Vagina (tissue), 2 donors: ENCODE measurements at places on chromosomes 6 and 20.

DNA sequence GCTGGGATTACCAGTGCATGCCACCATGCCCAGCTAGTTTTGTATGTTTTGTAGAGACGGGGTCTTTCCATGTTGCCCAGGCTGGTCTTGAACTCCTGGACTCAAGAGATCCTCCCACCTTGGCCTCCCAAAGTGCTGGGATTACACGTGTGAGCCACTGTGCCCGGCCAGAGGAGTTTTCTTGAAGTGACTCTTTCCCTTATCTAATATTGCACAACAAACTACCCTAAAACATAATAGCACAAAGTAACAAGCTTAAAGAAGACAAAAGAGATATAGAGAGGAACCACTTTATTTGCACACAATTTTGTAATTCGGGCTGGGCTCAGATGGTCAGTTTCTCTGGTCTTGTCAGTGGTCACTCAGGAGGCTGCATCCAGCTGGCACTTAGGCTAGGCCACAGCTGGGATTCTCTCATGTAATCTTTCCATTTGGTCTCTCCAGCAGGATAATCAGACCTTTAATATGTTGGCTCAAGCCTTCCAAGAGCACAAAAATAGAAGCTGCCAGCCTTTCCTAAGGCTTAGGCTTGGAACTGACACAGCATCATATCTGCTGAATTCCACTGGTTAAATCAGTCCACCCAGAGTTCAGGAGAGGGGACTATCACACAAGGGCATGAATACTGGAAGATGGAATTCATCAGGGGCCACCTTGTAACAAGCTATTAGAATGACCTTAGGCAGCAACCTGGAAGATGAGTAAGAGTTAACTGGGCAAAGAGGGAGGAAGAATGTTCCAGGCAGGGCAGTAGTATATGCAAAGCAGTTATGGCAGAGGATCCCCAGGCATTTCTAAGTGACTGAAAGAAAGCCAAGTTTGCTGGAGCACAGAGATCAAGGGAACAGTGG lies 56.7 kb upstream of the PNRC1 start:
- H3K36me3 ChIP-seq, result no peaks in the 10 kb centered on the region
- H3K4me3 ChIP-seq, result no peak overlapping the region
- H3K4me1 ChIP-seq, result peaks cover 44% of the 10 kb centered on the region
- no peaks in the 10 kb centered on the region for H3K27me3 ChIP-seq
- H3K27ac ChIP-seq, result peak overlapping the region; percentile 51

DNA sequence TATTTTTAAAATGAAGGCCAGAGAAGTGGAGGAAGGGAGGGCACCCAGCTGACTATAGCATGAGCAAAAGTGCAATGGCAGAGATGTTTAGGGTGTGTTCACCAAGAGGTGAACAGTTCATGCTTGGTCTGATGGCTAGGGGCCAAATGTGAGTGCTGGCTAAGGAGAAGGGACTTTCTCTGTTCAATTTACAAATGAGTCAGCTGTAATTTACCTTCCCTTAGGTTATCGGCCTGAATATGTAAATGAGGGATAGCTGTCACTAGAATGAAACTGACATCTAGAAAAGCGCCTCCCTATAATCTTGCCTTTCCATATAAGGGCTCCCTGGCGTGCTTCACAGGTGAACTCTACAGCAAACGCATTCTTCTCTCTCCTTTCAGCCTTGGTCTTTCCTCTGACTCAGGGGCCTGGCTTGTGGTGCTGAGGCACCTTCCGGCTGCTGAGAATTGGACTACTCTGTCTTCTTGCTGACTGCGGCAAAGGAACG lies 114.7 kb upstream of the BACH2 start:
- H3K36me3 ChIP-seq, result no peaks in the 10 kb centered on the region
- H3K27me3 ChIP-seq, result no peaks in the 10 kb centered on the region
- no peak overlapping the region for H3K4me3 ChIP-seq
- H3K27ac ChIP-seq, result no peak overlapping the region

GRCh38 chr6:1001655-1002349 lies 308.9 kb upstream of the EXOC2 start:
- H3K27me3 ChIP-seq, result no peaks in the 10 kb centered on the region
- no peak for DNase-seq
- H3K36me3 ChIP-seq, result no peaks in the 10 kb centered on the region
- no peak overlapping the region for H3K27ac ChIP-seq
- no peak overlapping the region for H3K4me3 ChIP-seq

GRCh38 chr6:1617466-1618310 lies 8.0 kb downstream of the FOXC1 start:
- no peak overlapping the region for H3K4me3 ChIP-seq
- peaks cover 18% of the 10 kb centered on the region for H3K27me3 ChIP-seq
- H3K36me3 ChIP-seq, result no peaks in the 10 kb centered on the region
- no peak overlapping the region for H3K27ac ChIP-seq

DNA sequence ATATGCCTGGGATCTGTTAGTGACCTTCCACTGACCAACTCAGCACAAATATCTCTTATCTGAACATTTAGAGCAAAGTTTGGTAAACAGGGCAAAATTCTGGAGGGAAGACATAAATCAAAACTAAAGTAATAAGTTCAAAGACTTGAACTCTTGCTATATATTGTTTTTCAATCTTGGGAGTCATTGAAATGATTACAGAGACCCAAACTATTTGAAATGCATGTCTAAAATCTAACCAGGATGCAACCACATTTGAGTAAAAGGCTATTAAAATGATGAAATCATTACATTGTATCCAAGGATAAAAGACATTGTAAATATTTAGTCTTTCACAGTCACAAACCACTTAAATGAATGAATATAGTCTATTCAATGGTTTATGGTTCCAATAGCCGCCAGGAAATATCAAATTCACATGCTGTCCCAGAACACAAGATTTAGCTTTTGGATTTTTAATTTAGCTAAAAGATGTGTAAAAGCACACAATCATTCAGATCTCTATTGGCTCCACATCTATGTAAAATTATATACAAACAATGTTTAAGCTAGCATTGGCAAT lies 256.6 kb upstream of the EPHA7 start:
- no peak overlapping the region for H3K4me3 ChIP-seq
- no peaks in the 10 kb centered on the region for H3K36me3 ChIP-seq
- no peak for DNase-seq

- no peaks in the 10 kb centered on the region for H3K36me3 ChIP-seq
- no peaks in the 10 kb centered on the region for H3K4me1 ChIP-seq
- H3K27ac ChIP-seq, result no peak overlapping the region
Observed at GRCh38 chr6:28003059-28003458, 46.0 kb downstream of the OR2B6 start.

GRCh38 chr6:108501559-108501958 lies 59.2 kb upstream of the FOXO3 start:
- H3K27ac ChIP-seq, result no peak overlapping the region
- H3K36me3 ChIP-seq, result no peaks in the 10 kb centered on the region
- H3K27me3 ChIP-seq, result no peaks in the 10 kb centered on the region

DNA sequence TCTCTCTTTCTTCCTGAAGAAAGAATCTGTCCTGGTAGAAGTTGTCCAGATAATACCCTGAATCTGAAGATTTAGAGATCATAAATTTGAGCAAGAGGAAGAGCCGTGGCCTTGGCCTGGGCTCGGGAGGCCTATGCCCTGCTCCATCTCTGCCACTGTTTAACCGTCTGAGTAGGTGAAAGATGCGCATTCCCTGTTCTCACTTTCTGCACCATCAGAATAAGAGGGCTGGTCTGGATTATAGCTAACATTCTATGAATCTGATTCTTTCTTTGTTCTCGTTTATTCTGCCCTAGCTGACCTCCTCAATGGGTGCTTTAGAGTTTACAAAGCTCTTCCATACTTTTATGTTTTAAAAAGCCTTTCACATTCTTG lies 51.3 kb downstream of the ELOVL4 start:
- H3K27me3 ChIP-seq, result no peaks in the 10 kb centered on the region
- H3K36me3 ChIP-seq, result no peaks in the 10 kb centered on the region
- no peak for DNase-seq
- H3K4me1 ChIP-seq, result peaks cover 5% of the 10 kb centered on the region

DNA sequence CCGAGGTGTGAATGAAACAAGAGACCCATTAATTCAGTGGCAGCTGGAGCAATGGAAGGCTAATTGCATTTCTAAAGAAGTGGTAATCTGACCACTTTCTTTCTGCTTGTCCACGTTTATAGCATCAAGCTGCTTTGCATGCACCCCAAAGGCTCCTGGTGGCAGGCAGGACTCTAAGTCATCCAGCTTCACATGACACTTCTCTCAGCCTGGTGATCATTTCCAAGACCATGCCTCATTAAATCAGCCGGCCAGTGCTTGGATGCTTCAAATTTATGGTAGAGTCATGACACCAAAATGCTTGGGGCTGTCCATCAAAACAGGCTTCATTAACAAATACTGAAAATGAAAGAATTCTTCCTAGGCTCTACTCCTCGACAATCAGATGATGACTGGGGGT lies 614.9 kb downstream of the DOK5 start:
- H3K4me3 ChIP-seq, result no peak overlapping the region
- no peaks in the 10 kb centered on the region for H3K27me3 ChIP-seq
- H3K36me3 ChIP-seq, result no peaks in the 10 kb centered on the region

GRCh38 chr6:15023448-15023847 lies 222.4 kb upstream of the JARID2 start:
- no peaks in the 10 kb centered on the region for H3K4me1 ChIP-seq
- H3K36me3 ChIP-seq, result no peaks in the 10 kb centered on the region
- H3K27ac ChIP-seq, result no peak overlapping the region
- no peak for DNase-seq
- no peaks in the 10 kb centered on the region for H3K27me3 ChIP-seq

DNA sequence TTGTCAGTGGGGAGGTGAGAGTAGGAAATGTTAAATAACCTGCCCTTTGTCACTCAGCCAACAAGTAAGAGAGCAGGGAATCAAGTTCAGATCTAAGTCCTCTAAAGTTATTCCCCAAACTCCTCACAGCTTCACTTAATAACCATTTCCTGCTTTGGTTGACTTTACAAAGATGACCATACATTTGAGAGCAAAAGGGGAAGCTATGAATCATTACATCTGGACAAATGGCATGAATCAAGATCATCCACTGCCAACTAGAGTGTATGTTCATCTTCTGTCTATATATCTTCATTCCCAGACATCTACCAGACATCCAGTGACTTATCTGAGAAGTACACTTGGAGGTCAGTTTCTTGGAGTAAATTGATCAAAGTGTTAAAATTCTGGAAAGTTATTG lies 15.1 kb upstream of the HIVEP2 start:
- no peaks in the 10 kb centered on the region for H3K36me3 ChIP-seq
- no peak overlapping the region for H3K4me3 ChIP-seq
- no peak overlapping the region for H3K27ac ChIP-seq
- H3K27me3 ChIP-seq, result no peaks in the 10 kb centered on the region
- DNase-seq, result no peak
- no peaks in the 10 kb centered on the region for H3K4me1 ChIP-seq

- H3K4me1 ChIP-seq, result peaks cover 22% of the 10 kb centered on the region
- H3K36me3 ChIP-seq, result no peaks in the 10 kb centered on the region
- no peak for DNase-seq
- peak overlapping the region; percentile 95 for H3K27ac ChIP-seq
- H3K27me3 ChIP-seq, result no peaks in the 10 kb centered on the region
- peak overlapping the region; percentile 74 for H3K4me3 ChIP-seq
Observed at GRCh38 chr6:148747145-148747470, 278 bp downstream of the UST start.

DNA sequence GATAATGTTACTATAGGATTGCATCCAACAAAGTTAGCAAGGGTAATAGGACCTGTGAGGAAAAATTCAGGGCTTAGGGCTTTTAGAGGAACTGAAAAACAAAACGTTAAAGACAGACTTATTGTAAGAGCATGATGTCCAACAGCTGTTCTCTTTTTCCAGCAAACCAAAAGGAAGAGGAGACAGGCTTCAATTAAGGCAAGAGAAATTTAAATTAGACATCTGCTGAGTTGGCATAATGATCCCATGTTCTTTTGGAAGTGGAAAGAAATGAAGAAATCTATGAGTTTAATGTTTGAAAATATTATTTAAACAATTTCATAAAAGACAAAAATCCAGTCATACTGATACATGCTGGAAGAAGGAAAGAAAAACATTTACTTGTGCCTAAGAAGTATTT lies 95.7 kb upstream of the HMGCLL1 start:
- no peak overlapping the region for H3K27ac ChIP-seq
- H3K36me3 ChIP-seq, result no peaks in the 10 kb centered on the region
- no peak overlapping the region for H3K4me3 ChIP-seq
- no peaks in the 10 kb centered on the region for H3K27me3 ChIP-seq

- H3K27ac ChIP-seq, result no peak overlapping the region
- DNase-seq, result peak; percentile 62
- no peak overlapping the region for H3K4me3 ChIP-seq
- no peaks in the 10 kb centered on the region for H3K36me3 ChIP-seq
Observed at GRCh38 chr20:53944796-53945195, 125.6 kb downstream of the BCAS1 start.

DNA sequence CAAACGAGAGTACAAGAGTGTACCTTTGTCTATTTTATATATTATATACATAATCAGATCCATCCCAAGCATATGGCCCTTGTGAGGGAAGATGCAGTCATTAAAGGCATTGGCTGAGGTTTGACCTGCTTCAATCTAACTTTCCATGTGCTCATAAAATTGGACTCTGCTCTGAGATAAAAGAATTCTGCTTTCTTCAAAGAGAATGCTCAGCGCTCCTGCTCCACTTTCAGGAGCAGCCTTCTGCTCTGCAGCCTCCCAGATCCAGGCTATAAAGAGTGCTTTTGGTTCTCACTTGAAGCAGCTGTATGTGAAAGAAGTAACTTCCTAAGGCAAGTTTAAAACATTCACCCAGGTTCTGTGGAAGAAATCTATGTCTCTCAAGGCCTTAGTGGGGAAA lies 45.3 kb downstream of the CD83 start:
- H3K4me1 ChIP-seq, result no peaks in the 10 kb centered on the region
- no peak overlapping the region for H3K4me3 ChIP-seq
- H3K36me3 ChIP-seq, result no peaks in the 10 kb centered on the region
- H3K27me3 ChIP-seq, result no peaks in the 10 kb centered on the region
- H3K27ac ChIP-seq, result no peak overlapping the region

DNA sequence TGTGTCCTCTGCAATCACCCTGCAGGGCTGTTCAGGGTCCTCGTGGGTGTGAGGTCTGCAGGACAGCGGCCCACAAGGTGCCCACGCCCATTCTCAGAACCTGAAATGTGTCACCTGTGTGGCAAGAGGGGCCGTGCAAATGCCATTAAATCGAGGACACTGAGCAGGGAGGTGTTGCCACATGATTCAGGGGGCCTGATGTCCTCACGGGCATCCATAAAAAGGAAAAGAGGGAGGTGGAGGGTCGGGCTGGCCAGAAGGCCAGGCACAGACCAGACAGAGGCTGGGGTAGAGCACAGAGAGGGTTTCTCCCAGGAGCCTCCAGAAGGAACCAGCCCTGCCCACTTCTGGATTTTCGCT lies 239.6 kb downstream of the ERMARD start:
- no peaks in the 10 kb centered on the region for H3K27me3 ChIP-seq
- H3K4me1 ChIP-seq, result no peaks in the 10 kb centered on the region
- DNase-seq, result no peak

GRCh38 chr20:7291323-7291943 lies 523.9 kb downstream of the BMP2 start:
- H3K4me1 ChIP-seq, result no peaks in the 10 kb centered on the region
- H3K27me3 ChIP-seq, result no peaks in the 10 kb centered on the region
- H3K36me3 ChIP-seq, result no peaks in the 10 kb centered on the region
- H3K4me3 ChIP-seq, result no peak overlapping the region

GRCh38 chr6:2035046-2035445 lies 210.4 kb downstream of the GMDS start:
- no peaks in the 10 kb centered on the region for H3K4me1 ChIP-seq
- no peak overlapping the region for H3K27ac ChIP-seq
- DNase-seq, result no peak
- H3K4me3 ChIP-seq, result no peak overlapping the region
